ENCODE measurements at places on chromosomes 16 and 17.

DNA sequence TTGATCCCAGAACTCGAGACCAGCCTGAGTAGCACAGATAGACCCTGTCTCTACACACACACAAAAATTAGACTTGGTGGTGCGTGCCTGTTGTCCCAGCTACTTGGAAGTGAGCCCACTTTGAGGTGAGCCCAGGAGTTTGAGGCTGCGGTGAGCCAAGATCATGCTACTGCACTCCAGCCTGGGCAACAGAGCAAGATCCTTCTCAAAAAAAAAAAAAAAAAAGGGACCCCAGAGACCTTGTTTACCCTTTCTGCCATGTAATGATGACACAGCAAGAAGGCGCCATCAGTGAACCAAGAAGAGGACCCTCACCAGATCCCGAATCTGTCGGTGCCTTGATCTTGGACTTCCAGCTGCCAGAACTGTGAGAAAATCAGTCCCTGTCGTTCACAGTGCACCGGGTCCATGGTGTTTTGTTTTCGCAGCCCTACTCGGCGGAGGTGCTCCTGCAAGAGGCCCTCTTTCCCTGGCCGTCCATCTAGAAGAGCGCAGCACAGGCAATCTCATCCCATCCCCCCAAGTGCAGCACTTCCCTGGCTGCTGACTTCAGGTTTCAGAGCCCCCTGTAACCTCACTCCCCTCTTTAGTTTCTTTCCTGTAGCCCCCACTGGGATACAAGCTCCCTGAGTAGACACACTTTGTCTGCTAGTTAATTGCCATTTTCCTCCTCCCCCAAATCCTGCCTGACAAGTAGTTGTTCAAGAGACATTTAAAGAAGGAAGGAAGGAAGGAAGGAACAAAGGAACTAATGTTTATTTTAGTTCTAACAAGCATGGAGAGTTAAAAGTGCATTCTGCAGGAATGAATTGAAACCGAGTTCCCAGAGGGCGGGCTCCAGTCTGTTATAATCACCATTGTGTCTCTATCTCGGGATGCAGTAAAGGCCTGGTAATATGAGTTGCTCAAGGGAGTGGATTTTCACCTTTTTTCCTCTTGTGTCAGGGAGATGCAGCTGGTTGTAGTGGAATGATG is 115.3 kb downstream of the SNX29 start:
- DNase-seq = no peak

- no peak for DNase-seq
Measured at GRCh38 chr16:4091240-4092012, 24.8 kb downstream of the ADCY9 start.

GRCh38 chr16:85676466-85676865 is 12.3 kb downstream of the GINS2 start:
- no peak for DNase-seq

DNA sequence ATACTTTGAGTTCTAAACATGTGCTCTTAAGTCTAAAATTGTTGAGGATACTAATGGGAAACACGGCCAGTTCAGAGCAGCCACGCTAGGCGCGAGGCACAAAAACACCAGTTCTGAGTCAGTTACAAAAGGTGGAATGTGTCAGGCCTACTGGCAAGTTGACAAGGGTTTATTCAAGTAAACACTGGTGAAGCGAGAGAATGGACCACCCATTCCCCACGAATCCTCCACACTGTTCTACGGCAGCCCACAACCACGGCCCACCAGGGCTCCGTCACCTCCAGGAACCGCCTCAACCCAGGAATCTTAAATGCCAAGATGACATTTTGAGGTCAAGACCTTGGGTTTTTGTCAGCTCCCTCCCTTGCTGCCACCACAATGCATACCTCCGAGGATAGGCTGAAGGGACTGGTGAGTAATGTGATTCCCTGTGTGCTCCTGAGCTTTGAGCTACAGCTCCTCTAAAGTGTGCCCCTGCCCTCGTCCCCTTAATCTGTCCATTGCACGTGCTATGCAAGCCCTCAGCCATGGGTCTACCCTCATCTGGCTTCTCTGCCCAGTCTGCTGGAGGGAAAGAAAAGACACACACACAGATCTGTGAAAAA is 28.5 kb upstream of the TRAP1 start:
- peak; percentile 46 for DNase-seq

All from fibroblast of skin of back (primary cell).